Activated naive CD8-positive, alpha-beta T cell treated with anti-CD3 and anti-CD28 coated beads, Interleukin-2, amount 10 ng/mL, durations not matched to agents 7 days and 5 days (primary cell): ENCODE measurements at places on chromosomes 16 and 17. TPM values are rescaled to one million over a fixed set of nuclear protein-coding genes. Genes with fewer than 3 reads are reported as not detected.

The HAS3 gene
- 1.6 TPM for total RNA-seq

The MPV17L gene
- total RNA-seq: not detected

The PRR15L gene
- not detected for total RNA-seq

The SLC13A2 gene
- not detected for total RNA-seq

The ZNF764 gene
- total RNA-seq: 23.3 TPM

The CA7 gene
- total RNA-seq: not detected

GRCh38 chr16:6558126-6558525 is 774.5 kb upstream of the RBFOX1 start:
- H3K27ac ChIP-seq: no peak overlapping the region
- no peak for DNase-seq
- no peaks in the 10 kb centered on the region for H3K36me3 ChIP-seq
- H3K4me3 ChIP-seq: no peak overlapping the region

DNA sequence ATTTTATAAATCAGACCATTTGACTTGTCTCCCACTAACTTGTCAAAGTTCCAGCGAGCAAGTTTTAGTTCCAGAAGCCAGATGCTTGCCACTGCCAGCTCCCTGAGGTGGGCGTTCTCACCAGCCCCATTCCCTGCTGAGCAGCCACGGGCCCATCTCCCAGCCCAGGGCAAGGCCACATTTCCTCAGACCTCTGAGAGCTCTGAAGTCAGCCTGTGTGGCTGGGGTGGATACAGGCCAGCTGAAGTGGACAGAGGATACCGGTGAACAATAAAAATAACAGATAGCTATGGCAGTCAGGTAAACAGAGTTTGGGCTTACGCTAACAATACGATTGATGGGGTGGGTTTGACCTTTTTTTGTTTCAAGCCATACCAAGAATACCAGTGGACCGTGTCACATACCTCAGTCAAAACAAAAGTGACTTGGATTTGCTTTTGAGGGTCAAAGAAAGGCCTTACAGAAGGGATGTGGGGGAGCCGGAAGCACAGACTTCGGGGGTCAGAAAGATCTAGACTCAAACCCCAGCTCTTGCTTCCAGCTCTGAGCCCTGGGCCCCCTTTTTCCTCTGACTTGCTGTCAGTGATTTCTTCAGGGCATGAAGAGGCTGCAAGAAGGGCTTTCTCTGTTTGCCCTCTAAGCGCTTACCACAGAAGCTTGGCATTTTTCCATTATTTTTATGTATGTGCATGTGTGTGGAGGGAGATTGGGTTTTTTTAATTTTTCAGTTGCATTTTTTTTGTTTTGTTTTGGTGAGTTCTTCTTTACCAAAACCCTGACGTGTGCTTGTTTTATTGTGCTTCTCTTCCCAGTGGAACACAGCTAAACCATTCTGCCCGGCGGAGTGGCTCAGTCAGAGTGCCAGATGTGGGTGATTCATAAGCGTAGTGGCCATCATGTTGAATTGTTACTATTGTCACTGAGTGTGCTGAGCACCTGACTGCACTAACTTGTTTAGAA is 109.9 kb downstream of the GNAO1 start:
- H3K36me3 ChIP-seq: no peaks in the 10 kb centered on the region
- H3K4me1 ChIP-seq: no peaks in the 10 kb centered on the region
- H3K27me3 ChIP-seq: peaks cover 13% of the 10 kb centered on the region
- DNase-seq: no peak

GRCh38 chr17:1621273-1621954 is 7.2 kb downstream of the SLC43A2 start:
- H3K27me3 ChIP-seq: peaks cover 11% of the 10 kb centered on the region
- H3K4me1 ChIP-seq: peaks cover under 1% of the 10 kb centered on the region
- H3K4me3 ChIP-seq: no peak overlapping the region
- H3K27ac ChIP-seq: no peak overlapping the region
- DNase-seq: no peak

GRCh38 chr17:37726248-37726647 is 18.6 kb downstream of the HNF1B start:
- no peaks in the 10 kb centered on the region for H3K36me3 ChIP-seq
- H3K4me1 ChIP-seq: peaks cover 4% of the 10 kb centered on the region
- DNase-seq: no peak
- no peak overlapping the region for H3K4me3 ChIP-seq
- H3K27me3 ChIP-seq: no peaks in the 10 kb centered on the region

- no peaks in the 10 kb centered on the region for H3K36me3 ChIP-seq
- H3K27me3 ChIP-seq: peaks cover 2% of the 10 kb centered on the region
- peaks cover 7% of the 10 kb centered on the region for H3K4me1 ChIP-seq
- no peak overlapping the region for H3K4me3 ChIP-seq
- DNase-seq: no peak
- no peak overlapping the region for H3K27ac ChIP-seq
Observed at GRCh38 chr16:4098501-4098900, 17.7 kb downstream of the ADCY9 start.

DNA sequence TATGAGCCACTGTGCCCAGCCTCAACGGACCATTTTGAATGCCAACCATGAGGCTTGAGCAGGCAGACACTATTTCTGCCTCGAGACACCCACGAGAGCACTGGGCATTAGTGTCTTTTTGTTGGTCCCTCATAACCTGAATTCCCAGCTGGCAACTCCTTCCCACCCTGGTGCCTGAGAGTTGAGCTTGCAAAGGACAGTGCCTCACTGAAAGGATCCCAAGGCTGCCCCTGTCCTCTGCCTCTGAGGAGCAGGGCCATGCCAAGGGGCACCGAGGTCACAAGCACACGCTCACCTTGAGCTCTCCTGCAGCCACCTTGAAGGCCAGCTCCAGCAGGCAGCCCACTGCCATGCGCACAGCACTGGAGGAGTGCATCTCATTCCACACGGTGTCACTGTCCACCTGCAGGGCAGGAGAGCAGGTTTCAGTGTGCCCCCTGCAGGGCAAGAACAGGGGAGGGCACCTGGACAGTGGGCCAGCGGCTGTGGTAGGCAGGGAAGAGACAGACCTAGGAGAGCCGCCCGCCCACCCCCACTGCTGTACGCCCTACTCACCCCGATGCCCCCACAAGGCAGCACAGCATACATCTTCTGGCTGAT is 12.8 kb downstream of the G6PC3 start:
- H3K4me3 ChIP-seq: no peak overlapping the region
- H3K4me1 ChIP-seq: peaks cover 4% of the 10 kb centered on the region
- H3K36me3 ChIP-seq: peaks cover 5% of the 10 kb centered on the region
- no peak for DNase-seq
- H3K27ac ChIP-seq: no peak overlapping the region
- no peaks in the 10 kb centered on the region for H3K27me3 ChIP-seq

DNA sequence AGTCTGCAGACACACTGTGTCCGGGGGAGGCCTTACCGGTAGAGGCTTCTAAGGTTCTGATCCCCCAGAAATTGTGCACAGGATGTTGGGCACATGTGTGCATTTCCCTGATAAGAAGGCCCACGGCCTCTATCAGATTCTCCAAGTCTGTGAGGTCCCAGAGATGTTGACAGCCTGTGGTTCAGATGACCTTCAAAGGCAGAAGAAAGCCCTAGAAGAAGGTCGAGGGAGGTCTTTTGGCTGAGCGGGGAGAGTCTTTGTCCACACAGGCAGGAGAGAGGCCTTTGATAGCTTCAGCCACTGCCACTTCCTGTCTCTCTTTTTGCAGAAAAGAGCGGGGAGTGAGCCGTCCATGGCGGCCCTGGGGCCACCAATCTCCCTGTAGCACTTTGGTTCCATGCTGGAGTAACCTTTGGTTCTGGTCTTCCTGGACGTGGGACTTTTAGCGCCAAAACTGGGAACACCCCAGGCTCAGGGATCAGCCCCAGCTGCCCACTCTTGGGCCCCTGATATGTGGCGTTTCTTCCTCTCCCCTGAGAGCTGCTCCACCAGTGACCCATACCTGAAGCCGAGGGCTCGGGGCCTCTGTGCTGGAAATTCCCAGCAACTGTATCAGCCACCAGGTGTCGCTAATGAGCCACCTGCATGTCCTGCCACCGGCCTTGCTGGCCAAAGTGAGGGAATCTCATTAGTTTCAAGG is 28.1 kb upstream of the LGALS9 start:
- no peak overlapping the region for H3K4me3 ChIP-seq
- H3K36me3 ChIP-seq: peaks cover 8% of the 10 kb centered on the region
- peak overlapping the region; percentile 16 for H3K27ac ChIP-seq
- peaks cover 14% of the 10 kb centered on the region for H3K4me1 ChIP-seq
- peak; percentile 73 for DNase-seq

GRCh38 chr17:41483991-41484826 is 3.3 kb upstream of the KRT35 start:
- no peaks in the 10 kb centered on the region for H3K36me3 ChIP-seq
- peaks cover 2% of the 10 kb centered on the region for H3K27me3 ChIP-seq
- no peak overlapping the region for H3K27ac ChIP-seq
- no peaks in the 10 kb centered on the region for H3K4me1 ChIP-seq
- no peak for DNase-seq

- no peaks in the 10 kb centered on the region for H3K4me1 ChIP-seq
- H3K4me3 ChIP-seq: no peak overlapping the region
- DNase-seq: no peak
- H3K36me3 ChIP-seq: no peaks in the 10 kb centered on the region
- H3K27ac ChIP-seq: no peak overlapping the region
- no peaks in the 10 kb centered on the region for H3K27me3 ChIP-seq
Observed at GRCh38 chr16:5450409-5451104, 353.0 kb upstream of the EEF2KMT start.

DNA sequence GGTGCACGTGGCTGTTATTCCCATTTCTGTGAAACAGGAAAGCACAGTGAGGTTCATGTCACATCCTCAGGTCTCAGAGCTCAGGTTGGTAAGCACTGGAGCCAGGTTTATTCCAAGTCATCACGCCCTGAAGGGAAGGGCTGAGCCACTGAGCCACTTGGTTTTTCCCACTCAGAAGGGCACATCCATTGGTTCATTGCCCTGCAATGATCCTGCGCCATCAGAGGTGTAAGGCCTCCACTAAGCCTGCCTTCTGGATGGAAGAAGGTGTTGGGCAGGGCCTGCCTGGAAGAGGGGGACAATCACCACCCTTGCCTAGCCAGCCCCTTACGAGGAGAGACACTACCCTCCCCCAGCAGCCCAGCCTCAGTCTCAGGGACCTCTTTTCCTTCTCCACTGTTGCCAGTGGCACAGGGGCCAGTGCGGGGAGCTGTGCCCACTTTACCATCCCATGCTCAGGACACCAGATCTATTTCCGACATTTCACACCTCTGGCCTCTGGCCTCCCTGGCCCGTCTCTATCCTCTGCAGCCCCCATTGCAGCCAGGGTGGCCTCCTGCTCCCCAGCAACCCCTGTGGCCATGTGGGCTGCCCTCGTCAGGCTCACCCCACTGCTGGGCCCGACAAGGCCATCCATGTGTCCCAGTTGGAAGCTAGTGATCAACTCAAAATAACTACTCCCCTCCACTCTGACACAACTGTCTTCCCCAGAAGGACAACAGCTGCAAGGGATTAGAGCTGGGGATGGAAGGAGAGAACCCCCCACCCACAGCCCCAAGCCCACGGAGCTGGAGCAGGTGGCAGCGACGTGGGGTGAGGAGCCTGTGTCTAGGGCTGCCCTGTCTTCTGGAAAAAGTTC is 29.9 kb downstream of the CFAP20 start:
- H3K36me3 ChIP-seq: no peaks in the 10 kb centered on the region
- peaks cover 15% of the 10 kb centered on the region for H3K4me1 ChIP-seq
- H3K27ac ChIP-seq: no peak overlapping the region
- DNase-seq: no peak
- no peak overlapping the region for H3K4me3 ChIP-seq

DNA sequence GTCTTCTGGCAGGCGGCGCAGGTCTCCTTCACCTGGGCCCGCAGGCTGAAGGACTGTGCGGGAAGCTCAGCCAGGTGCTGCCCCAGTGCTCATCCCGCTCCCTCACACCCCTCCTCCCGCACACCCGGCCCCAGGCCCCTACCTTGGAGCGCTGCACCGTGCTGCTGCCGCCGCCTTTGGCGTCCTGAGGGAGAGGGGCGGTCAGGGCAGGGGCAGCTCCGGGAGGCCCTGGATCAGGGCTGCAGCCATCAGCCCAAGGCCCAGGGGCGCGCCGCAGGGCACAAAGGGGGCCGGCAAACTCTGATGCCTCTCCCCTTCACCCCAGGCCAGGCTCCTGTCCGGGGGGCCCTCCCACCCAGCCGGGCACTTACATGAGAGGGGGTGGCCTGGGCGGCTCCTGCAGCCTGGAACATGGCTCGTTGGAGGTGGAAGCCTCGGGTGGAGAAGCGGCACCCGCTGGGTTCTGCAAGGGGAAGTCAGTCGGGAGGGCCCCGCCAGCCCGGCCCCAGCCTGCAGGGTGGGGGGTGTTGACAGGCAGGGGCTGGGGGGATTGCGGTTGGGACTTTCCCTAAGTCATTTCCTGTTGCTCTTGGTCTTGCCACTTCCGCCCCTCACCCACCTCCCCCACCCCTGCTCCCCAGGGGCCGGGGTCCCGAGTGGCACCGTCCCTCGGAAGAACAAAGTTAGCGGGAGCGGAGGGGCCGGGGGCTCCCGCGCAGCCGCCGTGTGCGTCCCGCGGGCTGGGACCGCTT is 863 bp downstream of the LIMD2 start:
- H3K27me3 ChIP-seq: no peaks in the 10 kb centered on the region
- H3K36me3 ChIP-seq: peaks cover 40% of the 10 kb centered on the region
- H3K4me3 ChIP-seq: peak overlapping the region; percentile 98
- peak; percentile 86 for DNase-seq
- peak overlapping the region; percentile 99 for H3K27ac ChIP-seq

DNA sequence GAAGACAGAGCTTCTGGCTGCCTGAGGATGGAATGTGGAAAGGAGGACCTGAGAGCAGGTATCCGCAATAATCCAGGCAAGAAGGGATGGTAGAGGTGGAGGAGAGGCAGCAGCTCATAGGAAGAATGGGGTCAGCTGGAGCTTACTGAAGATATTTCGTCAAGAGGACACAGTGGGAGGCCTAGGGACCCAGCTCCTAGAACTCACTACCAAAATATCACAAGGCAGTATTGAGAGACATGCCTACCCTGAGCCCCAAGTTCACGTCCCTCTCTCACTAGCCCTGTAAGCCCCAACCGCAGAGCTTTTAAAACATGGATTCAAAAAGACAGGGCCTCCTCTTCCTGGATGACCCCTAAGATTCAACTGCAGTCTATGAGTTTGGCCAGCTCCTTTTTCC is 14.2 kb upstream of the CCL8 start:
- H3K36me3 ChIP-seq: no peaks in the 10 kb centered on the region
- no peak overlapping the region for H3K4me3 ChIP-seq
- H3K27me3 ChIP-seq: peaks cover 6% of the 10 kb centered on the region
- no peak for DNase-seq

- H3K36me3 ChIP-seq: peaks cover 30% of the 10 kb centered on the region
- H3K27me3 ChIP-seq: no peaks in the 10 kb centered on the region
- H3K4me3 ChIP-seq: peak overlapping the region; percentile 84
- H3K27ac ChIP-seq: peak overlapping the region; percentile 92
- DNase-seq: no peak
Observed at GRCh38 chr16:15960124-15960971, 10.9 kb downstream of the ABCC1 start.

- no peak for DNase-seq
- peaks cover 12% of the 10 kb centered on the region for H3K4me1 ChIP-seq
- H3K4me3 ChIP-seq: no peak overlapping the region
- peak overlapping the region; percentile 0 for H3K27ac ChIP-seq
- H3K27me3 ChIP-seq: no peaks in the 10 kb centered on the region
Observed at GRCh38 chr16:30145657-30146056, 22.6 kb upstream of the MAPK3 start.
